NK-92 treated with Interleukin-12 subunit alpha and Interleukin-12 subunit beta, amount 100 ng/mL, for 24 hours (cell line): ENCODE measurements at places on chromosomes 5 and 9.

DNA sequence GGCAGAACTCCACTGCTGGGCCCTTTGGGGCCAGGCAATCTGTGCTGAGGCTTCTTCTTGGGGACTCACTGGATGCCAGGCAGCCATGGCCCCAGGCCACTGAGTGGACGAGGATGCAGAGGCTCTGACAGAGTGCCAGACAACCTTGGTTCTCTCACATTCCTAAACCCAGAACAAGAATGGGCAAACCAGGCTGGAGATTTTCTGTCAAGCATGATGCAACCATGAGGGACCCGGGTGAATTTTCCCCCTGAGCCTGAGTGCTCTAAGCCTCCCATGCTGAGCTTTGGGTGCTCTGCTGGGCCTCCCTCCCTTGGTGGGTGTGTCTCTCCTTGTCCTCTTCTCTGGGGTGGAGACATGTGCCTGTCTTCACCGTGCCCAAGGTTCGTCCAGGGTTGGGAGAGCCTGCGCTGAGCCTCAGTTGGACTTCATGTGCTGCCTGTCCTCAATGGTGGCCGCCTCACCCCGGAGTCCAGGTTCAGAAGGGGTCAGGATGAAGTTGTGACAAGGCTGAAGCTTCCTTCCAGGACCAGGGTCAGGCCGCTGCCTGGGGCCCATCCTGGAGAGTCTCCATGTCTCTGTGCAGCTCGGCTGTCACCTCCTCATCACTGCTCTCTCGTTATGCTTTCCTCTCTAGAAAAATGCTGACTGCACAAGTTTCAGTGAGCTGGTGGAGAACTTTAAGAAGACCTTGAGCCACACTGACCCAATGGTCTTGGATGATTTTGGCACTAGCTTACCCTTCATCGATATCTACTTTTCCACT is 24.1 kb downstream of the PITX1 start:
- no peak for DNase-seq

DNA sequence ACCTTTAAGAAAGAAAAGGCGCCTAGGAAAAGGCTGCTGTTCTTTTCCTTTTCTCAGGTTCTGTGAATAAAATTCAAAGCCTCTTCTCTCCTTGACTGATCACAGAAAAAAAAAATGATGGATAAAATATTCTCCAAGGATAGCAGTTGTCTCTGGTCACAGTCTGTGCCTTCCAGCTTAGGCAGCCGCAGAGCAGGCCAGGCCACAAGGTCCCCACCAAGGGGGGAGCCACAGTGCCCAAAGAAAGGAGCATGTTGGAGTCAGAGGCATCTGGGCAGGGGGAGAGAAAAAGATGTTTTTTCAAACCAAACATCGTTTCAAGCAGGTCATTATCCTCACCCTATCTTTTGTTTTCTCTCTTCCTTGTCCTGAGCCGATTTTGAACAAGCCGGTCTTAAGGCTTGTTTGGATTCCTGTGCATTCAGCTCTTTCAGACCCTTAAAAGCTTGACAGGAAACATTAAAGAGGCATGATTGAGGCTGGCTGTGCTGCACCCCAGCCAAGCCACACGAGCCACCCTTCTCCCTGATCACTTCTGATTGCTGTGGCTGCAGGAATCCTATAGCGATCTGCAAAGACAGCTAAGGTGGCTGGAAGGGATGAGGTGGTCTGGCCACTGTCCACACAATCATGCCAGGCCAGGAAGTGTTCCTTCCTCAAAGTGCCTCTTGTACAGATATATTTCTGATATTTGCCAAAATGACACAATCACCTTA is 284.6 kb upstream of the TLE4 start:
- DNase-seq = no peak

DNA sequence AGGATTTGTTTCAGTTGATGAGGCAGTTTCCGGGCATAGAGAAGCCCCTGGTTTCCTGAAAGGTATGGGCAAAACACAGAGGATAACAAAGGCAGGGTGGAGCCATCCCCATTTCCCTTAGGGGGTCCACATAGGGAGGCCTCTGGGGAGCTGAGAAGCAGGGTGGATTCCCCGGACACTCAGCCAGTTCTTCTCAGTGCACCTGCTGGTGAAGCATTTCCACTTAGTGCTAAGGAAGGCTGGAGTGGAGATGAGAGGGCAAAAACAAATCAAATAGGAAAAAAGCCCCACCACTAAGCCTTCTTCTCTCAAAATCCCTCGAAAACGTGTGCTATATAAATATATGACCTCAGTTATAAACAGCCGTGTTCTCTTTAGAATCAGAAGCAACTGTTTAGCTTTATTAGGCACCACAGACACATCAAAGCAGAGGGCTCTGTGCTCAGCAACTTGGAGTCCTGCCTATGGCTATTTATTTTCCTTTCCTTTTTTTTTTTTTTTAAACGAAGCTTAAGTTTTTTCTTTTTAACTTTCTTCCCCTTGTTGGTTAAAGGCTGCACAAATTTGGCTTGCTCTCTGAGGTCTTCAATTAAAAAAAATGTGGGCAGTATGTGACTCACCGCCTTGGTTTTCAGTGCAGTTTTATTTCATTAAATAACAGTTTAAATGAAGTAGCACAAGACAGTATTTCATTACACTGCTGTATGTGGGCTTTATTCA is 67.7 kb downstream of the PRDM6 start:
- DNase-seq = no peak

GRCh38 chr5:132635873-132636272 is 22.1 kb upstream of the IL13 start:
- no peak for DNase-seq

DNA sequence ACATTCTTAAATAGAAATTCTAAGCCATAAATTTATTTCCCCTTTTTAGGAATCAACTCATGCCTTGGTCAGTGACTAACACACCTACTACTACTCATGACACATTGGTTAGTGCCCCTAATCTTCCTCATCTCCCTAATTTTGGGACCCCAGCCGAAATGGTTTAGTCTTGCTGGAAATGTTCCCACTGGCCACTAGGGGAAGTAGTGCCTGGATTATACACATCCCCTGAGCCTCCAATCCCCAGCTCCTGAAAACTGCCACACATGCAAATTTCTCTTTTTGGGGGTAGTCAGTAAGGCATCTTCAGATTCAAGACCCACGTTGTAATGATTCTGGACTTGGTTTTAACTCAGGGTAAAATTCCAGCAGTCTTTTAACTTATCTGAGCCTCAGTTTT is 79.8 kb downstream of the HSD17B3 start:
- no peak for DNase-seq
